Glomerular endothelial cell (primary cell): ENCODE measurements at places on chromosomes 7 and 10. TPM values are rescaled to one million over a fixed set of nuclear protein-coding genes. Genes with fewer than 3 reads are reported as not detected.

DNA sequence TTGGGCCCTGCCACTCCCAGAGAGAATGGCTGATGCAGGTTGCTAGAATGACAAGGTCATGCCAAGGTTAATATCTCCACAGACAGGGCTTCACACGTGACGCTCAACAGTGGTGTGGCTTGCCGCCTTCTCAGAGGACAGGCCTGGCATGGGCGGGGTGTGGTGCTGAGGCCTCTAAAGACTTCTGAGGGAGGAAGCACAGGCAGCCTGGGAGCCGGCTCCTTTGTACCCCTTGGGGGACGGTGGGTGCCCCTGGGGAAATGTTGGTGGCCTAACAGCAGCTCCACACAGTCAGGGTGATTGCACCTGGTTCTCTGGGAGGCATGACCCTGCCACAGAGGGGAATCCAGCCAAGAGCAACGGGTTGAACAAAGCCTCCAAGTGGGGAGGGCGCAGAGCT lies 115.1 kb downstream of the PKD1L1 start:
- DNase-seq: no peak

The CALCR gene
- not detected in 2 replicates for total RNA-seq

GRCh38 chr7:159128767-159129166 lies 15.9 kb downstream of the VIPR2 start:
- DNase-seq: no peak

The SPDYE2B gene
- not detected in 2 replicates for total RNA-seq

DNA sequence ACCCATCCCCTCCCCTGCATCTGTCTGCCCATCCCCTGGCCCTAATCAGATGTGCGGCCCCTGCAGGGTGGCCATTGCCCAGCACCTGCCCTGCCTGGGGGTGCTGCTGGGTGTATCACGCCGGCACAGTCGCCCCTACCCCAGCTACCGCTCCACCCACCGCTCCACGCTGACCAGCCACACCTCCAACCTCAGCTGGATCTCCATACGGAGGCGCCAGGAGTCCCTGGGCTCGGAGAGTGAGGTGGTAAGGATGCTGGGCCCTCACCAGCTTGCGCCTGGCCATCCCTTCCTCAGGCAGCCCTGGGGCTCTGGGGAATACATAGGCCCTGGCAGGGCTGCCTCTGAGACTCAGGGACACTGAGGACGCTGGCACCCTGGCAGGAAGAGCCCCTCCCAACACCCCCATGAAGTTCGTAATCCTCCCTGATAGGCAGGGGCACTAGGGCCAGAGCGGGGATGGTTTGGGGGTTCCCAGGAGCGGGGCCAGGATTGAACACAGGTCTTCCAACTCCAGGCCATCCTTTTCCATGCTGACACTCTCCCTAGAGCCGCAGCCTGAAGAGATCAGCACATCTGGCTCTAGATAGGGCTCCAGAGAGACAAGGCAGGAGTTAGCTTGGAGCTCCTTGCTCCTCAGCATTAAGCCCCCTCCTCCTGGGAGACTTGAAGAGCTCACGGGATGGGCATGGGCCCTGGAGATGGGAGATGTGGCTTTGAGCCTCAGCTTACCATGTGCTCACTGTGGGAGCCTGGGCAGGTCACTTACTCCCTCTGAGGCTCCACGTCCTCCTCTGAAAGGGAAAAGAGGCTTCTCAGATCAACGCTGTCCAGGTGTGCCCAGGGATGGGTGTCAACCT lies 5.9 kb upstream of the LDB3 start:
- DNase-seq: no peak

The CRYGN gene
- not detected in 2 replicates for total RNA-seq

The THNSL1 gene
- 1.1 and 1.8 TPM in 2 replicates for total RNA-seq

The XPNPEP1 gene
- total RNA-seq: 96.7 and 115 TPM in 2 replicates

The VIPR2 gene
- not detected in 2 replicates for total RNA-seq

The PTPN20 gene
- total RNA-seq: 0.12 and 0.39 TPM in 2 replicates

DNA sequence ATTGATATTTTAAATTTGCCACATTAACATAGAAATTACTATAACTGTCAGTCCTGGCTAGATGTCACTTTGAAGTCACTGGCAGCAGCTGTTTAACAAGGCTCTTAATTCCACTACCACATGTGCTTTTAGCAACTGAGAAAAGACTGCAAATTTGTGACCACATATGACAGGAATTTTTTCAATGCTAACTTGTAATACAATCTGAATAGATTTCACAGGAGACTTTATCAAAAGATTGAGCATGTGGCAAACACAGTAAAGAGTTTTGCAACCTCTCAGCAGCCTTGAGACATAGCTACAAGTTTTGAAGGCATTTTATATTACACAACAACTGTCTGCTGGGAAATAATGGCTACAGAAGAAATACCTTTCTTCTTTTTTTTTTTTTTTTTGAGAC lies 73.0 kb downstream of the MICU1 start:
- DNase-seq: no peak
